ENCODE measurements at places on chromosomes 11 and 22. TPM values are rescaled to one million over a fixed set of nuclear protein-coding genes. Genes with fewer than 3 reads are reported as not detected.

DNA sequence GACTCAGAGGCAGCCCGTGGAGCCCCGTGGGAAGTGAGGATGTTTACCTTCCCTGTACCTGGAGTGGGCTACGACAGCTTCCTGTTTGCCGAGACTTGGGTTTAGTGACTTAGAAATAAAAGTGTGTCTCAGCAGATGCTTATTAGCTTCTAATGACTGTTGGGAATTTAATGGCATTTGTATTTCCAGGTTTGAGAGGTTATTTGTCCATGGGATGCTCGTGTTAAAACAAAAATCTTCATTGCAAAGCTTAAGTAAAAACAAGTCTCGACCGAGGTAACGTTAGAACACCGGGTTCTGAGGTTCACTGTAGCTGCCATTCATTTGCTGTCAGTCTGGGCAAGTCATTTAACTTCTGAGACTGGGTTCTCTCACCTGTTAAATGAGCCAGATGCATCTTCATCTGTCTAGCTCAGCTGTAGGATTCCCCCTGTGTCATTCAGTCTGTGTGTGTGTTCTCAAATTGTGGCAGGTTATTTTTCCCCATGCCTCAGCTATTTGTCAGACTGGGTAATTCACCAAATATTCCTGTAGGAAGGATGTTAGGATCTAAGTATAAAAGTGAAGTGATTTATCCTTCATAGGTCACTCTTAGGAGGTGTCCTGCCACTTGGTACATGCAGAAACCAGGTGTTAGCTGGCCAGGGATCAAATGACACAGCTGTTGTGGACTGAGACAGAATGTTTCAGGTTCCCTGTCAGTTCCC lies 791 bp downstream of the EI24 start:
- DNase-seq = no peak

DNA sequence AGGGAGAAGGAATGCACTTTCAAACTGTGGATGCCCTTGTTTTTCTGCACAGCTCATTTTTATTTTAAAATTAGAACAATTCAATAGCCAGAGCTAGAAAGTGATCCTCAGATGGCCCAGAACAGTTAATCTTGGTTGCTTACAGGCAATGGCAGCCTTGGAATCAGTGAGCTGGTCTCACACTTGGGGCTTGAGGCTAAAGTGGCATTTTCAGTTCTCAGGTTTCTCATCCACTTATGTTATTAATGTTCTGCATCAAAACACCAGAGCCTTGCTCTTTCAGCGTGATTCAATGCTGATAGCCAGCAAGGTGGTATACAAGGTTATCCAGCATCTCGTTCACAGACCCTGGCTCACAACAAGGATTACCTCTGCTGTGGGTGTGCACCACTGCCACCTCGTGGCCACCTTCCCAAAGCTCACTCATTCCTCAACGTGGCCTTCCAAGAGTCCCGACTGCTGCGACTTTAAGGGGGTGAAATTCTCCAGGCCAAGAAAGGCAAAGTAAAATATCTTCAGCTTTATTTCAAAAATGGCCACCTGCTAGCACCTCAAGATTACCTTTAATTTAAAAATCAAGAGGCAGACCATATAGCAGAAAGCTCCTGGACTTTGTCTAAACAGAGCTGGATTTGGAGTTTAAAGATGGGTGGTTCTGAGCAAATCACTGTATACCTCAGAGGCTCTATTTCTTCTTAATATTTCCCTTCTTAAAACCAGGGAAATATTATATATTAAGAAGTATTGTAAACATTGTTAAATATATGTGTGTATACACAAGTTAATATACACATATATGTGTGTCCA lies 34.2 kb upstream of the FSHB start:
- DNase-seq = peak; percentile 20

DNA sequence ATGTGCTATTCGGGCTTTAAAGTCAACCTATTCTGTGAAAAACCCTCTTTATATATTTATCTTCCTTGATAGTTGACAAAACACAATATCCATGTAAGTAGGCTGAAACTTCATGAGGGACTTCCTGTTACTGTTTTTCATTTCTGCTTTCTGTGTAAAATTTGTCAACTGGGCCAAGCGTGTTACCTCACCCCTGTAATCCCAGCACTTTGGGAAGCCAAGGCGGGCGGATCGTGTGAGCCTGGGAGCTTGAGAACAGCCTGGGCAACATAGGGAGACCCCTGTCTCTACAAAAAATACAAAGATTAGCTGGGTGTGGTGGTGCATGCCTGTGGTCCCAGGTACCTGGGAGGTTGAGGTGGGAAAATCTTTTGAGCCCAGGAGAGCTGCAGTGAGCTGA lies 66.5 kb upstream of the SLC25A18 start:
- no peak for DNase-seq

- no peak for DNase-seq
Observed at GRCh38 chr22:45598596-45599217, 72.9 kb upstream of the ATXN10 start.

GRCh38 chr11:57325735-57326048 lies 940 bp upstream of the TNKS1BP1 start:
- no peak for DNase-seq

GRCh38 chr11:132131961-132132360 lies 761.5 kb downstream of the NTM start:
- DNase-seq = no peak

DNA sequence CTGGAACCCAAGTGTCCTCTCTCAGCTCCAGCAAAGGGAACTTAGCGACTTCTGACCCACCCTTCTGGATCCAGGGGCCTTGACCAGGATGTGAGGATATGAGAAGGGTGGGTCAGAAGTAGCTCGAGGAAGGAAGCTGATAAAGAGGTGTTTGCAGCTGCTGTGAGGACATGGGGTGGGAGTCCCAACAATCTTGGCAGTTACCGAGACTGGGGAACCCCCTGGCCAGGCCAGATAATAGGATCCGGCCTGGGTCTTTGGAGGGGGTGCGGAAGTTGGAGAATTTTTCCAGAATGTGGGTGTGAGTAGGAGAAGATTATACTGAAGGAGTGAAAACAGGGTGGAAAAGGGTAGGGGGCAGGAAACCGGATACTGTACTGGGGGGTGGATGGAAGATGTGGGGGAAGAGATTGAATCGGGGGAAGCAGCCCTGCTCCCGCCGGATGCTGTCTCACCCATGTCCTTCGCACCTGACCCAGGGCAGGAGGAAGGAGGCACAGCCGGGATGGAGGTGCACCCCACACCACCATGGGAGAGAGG lies 2.8 kb upstream of the MCAM start:
- no peak for DNase-seq

DNA sequence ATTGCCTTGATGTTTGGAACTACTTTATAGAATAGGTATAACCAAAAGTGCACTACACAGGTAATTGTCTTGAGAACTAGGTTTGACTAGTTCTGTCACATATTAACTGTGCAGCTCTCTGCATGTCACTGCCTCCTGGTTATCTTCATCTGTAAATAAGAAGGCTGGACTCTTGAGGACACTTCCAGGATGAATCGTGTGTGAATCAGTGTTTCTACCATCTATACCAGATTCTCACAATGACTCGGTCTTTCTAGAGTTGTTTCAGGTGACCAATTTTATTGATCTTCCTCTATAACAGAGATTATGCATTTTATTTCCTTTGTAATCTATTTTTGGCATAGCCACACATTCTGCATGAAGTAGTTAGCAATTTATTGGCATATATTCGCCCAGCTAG lies 1181.0 kb upstream of the TENM4 start:
- no peak for DNase-seq

PRG3 gene
- 0.59 TPM for polyA plus RNA-seq

- DNase-seq = no peak
Observed at GRCh38 chr22:43376765-43377547, 33.8 kb upstream of the SCUBE1 start.

- no peak for DNase-seq
Observed at GRCh38 chr11:57131080-57131790, 50.5 kb upstream of the LRRC55 start.

ADM2 gene
- polyA plus RNA-seq = 3.8 TPM

DNA sequence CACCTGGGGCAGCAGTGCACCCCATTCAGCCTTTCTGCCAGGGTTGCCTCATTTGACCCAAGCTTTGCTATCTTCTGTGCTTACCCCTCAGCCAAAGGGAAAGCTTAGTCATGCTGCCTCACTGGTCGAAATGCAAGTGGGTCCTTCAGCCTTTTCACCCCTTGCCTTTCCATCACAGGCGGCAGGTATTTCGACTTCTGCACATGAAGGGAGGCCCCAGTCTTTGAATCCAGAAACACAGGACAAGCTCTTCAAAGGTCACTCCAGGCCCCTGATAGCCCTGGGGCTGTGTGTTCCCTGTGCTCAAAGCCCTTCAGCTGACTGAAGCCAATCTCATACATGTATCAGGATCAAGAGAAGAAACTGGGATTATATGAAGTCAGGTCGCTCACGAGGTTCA lies 129.7 kb downstream of the SNX19 start:
- DNase-seq = no peak

DNA sequence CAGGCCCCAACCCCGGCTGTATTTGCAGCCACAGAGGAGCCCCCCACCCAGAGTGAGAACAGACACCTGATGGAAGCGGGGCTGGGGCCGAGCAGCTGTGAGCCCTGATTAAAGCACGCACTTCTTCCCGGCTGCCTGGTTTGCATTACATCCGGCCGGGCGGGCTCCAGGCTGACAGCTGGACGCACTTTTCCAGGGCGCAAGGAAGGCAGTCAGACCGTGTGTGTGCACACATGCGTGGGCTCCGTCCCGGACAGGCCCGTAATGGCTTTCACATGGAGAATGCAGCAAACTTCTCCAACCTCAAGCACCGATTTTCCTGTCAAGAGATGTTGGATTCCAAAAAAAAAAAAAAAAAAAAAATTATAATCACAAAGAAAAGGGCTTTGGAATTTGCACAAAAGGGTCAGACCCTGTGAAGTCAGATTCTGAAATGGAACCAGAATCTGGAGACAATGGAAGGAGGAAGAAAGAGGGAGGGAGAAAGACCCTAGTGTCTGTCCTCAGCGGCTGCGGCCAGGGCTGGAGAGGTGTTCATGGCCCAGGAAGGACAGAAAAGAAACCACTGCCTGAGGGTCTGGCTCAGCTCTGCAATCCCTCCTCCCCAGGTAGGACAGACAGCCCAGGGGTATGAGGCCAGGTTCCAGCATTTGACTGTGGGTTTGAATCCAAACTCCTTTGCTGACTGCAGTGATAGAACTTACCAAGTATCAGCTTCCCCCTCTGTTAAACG lies 365.5 kb downstream of the MN1 start:
- DNase-seq = peak; percentile 60

MPPED2 gene
- 16.9 TPM for polyA plus RNA-seq

GRCh38 chr11:26712497-26712896 lies 9.4 kb downstream of the SLC5A12 start:
- DNase-seq = no peak

DNA sequence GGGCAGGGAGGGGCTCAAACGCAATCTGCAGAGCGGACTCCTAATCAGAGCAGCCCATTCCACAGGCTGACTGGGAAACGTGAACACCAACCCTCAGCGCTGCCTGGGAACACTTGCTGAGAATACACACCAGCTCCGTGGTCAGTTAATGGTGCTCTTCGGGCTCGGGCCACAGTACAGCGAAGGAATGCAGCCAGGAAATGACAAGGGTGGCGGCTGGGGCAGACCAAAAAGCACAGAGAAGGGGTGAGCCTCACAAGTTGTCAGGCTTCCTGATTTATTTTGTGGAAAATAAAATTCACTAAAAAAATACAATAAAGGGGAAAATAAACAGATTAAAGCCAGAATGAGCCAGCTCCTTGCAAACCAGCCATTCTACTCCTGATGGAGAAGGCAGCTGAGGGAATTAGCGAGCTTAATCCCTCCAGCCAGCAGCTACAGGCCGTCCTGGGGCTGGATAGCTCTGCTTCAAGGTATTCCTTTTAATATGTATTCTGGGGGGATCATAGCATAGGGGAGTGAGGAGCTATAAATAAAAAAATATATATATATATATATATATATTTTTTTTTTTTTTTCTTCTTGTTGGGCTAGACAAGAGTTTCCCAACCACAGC lies 165.5 kb upstream of the NTM start:
- no peak for DNase-seq

DNA sequence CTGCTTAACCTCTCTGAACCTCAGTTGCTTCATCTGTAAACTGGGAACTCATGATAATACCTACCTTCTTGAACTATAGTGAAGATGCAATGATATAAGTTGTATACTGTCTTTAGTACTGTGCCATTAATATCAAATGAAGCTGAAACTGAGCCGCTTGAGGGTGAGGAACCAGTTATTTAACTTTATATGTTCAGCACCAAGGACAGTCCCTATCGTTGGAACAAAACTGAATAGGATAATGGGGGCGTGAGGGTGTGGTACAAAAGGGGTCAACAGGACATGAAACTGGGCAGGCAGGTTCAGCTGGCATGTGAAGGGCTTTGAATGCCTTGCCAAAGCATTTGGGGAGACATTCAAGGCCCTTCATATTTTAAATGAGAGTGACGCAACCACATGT lies 112.6 kb downstream of the C11orf91 start:
- DNase-seq = no peak
